Progenitor cell of endocrine pancreas (in vitro differentiated cells): ENCODE measurements at places on chromosomes 4 and X. TPM values are rescaled to one million over a fixed set of nuclear protein-coding genes. Genes with fewer than 3 reads are reported as not detected.

GRCh38 chr4:124055896-124056295 lies 656.6 kb downstream of the ANKRD50 start:
- no peak overlapping the region for H3K27ac ChIP-seq
- no peaks in the 10 kb centered on the region for H3K4me1 ChIP-seq
- H3K27me3 ChIP-seq: no peaks in the 10 kb centered on the region
- no peak for DNase-seq

Gene COL4A5
- 276 and 291 TPM in 2 replicates for total RNA-seq

DNA sequence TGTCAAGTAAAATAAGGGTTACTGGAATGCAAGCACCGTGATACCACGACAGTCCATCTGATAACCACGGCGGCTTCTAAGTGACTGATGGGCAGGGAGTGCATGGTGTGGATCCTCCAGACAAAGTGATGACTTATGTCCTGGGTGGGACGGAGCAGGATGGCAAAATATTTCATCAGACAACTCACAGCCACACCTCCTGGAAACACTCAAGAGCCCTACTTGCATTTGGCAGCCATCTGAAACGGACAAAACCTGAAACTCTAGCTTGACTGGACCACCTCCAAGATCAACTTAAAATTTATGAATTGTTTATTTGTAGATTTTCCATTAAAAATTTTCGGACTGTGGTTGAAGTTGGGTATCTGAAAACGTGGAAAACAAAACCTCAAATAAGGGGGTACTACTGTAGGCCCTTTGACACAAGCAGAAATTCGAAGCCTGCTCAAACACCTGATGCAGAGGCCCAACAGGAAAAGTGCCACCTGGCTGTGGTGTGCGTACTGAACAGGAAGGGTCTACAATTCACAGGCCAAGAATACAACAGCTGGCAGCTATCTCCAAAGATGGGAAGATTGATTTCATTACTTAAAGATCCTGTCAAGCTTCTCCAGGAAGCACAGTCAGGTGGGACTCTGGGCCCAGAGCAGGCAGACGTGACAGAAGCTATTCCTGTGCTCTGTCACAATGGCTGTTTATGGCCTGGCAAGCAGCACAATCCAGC lies 26.0 kb downstream of the LRIT3 start:
- no peaks in the 10 kb centered on the region for H3K36me3 ChIP-seq
- H3K4me1 ChIP-seq: peaks cover 5% of the 10 kb centered on the region
- H3K27me3 ChIP-seq: no peaks in the 10 kb centered on the region
- DNase-seq: no peak

Gene EPHA5
- total RNA-seq: 0.04 TPM in 1 of 2 replicates, not detected in the other

DNA sequence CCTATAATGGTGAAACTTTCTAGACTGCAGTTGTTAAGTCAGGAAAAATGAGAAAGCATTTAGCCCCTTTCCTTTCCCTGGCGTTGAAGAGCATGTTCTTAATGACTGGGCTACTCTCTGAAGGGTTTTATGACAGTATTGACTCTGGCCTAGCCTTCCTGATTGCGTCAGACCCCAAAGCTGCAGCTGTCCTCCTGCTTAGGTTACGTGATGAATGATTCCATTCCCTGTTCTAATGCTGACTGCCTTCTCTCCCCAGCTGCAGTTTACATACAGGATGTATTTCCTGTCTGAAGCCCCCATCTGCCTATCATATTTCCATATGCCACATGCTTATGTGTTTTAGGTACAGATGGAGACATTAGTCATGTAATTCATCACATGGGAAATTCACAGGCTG lies 105.8 kb upstream of the EGFL6 start:
- no peaks in the 10 kb centered on the region for H3K27me3 ChIP-seq
- peaks cover 1% of the 10 kb centered on the region for H3K36me3 ChIP-seq
- no peak for DNase-seq
- H3K27ac ChIP-seq: no peak overlapping the region
- no peaks in the 10 kb centered on the region for H3K4me1 ChIP-seq

DNA sequence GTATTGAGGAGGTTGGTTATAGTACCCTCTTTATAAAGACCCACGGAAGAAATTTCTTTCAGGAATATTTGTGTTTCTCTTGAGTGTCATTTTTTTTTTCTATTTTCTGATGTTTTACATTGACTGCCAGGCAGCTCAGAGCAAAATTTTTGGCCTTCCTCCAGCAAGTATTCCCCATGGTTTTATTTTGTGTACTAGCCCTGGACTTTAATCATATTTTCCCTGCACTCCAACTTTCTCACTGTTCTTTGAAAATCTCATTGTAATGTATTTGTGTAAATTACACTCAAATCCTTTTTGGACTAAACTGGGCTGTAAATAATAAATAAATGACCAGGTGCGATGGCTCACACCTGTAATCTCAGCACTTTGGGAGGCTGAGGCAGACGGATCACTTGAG lies 45.6 kb upstream of the USP46 start:
- peaks cover 6% of the 10 kb centered on the region for H3K27me3 ChIP-seq
- no peak for DNase-seq
- H3K4me3 ChIP-seq: no peak overlapping the region
- H3K4me1 ChIP-seq: peaks cover 1% of the 10 kb centered on the region
- H3K27ac ChIP-seq: no peak overlapping the region

- H3K27ac ChIP-seq: peak overlapping the region; percentile 27
- no peak overlapping the region for H3K4me3 ChIP-seq
- no peak for DNase-seq
- peaks cover 13% of the 10 kb centered on the region for H3K36me3 ChIP-seq
- H3K4me1 ChIP-seq: peaks cover 15% of the 10 kb centered on the region
- H3K27me3 ChIP-seq: no peaks in the 10 kb centered on the region
These were observed 17.6 kb downstream of the USP53 start for GRCh38 chr4:119229908-119230687.

DNA sequence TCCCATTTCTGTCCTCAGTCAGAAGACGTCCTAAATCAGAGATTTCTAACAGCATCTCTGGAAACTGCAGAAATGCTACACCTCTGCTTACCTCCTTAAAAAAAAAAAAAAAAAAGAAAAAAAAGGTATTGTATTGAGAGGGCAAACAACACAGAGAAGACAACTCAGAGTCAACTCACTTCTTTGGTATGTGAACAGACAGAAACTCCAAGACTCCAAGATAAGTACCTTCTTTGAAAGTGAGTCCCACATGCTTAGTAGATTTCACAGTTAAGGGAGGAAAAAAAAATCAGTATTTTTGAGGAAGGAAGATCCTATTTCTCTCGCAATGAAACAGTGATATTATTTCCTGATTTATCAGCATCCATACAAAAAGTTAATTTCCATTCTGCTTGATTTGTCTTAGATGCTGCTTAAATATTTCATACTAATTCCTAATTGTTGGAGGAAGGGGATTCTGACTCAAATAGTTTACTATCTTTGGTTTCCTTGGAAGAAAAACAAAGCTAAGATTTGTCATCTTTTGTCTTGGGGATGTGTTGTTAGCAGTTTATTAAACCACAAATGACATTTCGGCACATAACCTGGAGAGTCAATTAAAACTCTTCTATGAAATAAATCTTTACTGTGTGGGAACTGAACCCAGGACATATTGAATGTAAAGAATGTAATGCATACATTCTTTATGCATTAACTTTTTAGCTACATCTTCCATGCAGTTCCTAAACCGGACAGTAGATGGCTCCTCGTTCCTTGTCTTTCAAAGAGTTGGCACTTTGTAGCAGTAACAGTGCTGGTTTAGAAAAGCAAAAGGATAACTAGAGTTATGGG lies 4.7 kb downstream of the RASGEF1B start:
- H3K27me3 ChIP-seq: no peaks in the 10 kb centered on the region
- no peak overlapping the region for H3K27ac ChIP-seq
- no peaks in the 10 kb centered on the region for H3K36me3 ChIP-seq
- DNase-seq: peak; percentile 44
- no peak overlapping the region for H3K4me3 ChIP-seq
- H3K4me1 ChIP-seq: peaks cover 43% of the 10 kb centered on the region

Gene CCDC158
- not detected in 2 replicates for total RNA-seq

DNA sequence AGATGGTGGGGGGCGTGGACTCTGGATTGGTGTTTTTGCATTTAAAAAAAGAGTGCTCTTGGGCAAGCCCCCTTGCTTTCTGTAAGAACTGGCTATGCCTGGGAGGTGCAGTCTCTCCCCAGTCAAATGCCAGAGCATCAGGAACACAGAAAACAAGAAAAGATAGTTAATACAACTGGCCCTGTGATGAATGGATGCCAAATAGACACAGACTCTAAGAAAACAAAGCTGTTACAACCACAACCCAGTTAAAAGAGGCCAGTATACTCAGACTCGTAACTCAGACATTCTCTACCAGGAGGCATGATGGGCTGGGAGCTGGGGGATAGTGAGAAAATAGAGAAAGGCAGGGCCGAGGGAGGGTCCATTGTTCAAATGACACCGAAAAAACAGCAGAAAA lies 32.5 kb upstream of the C1QTNF7 start:
- H3K36me3 ChIP-seq: no peaks in the 10 kb centered on the region
- no peak overlapping the region for H3K27ac ChIP-seq
- H3K4me1 ChIP-seq: no peaks in the 10 kb centered on the region
- no peak for DNase-seq

- DNase-seq: no peak
- no peaks in the 10 kb centered on the region for H3K27me3 ChIP-seq
- peaks cover 3% of the 10 kb centered on the region for H3K4me1 ChIP-seq
These were observed 108.8 kb downstream of the GPR143 start for GRCh38 chrX:9656871-9657270.

GRCh38 chr4:75834772-75835154 lies 67.5 kb downstream of the PPEF2 start:
- no peaks in the 10 kb centered on the region for H3K27me3 ChIP-seq
- H3K27ac ChIP-seq: no peak overlapping the region
- H3K36me3 ChIP-seq: no peaks in the 10 kb centered on the region
- no peaks in the 10 kb centered on the region for H3K4me1 ChIP-seq
- H3K4me3 ChIP-seq: no peak overlapping the region

Gene MGST2
- 62.5 and 66.1 TPM in 2 replicates for total RNA-seq

Gene KDR
- total RNA-seq: 0.22 and 0.33 TPM in 2 replicates

GRCh38 chr4:126697748-126698147 lies 935.0 kb upstream of the INTU start:
- H3K27ac ChIP-seq: no peak overlapping the region
- H3K4me1 ChIP-seq: no peaks in the 10 kb centered on the region
- no peaks in the 10 kb centered on the region for H3K36me3 ChIP-seq

DNA sequence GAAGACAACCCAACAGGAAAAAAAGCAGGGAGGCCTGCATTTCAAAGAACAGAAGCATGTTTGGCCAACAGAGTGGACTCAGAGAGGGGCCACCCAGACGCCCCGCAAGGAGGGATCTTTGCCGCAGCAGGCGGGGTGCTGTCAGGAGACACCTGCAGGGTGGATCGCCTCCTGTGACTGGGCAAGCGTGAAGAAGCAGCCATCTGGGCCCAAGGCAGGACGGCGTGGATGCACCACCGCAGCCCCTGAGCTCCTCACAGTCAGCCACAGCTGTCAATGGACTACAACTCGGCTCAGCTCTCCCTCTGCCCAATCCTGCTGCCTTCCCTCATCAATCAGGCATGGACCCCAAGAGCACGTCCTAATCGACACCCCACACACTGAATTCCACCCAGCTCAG lies 32.0 kb upstream of the MAN2B2 start:
- peaks cover 37% of the 10 kb centered on the region for H3K27me3 ChIP-seq
- H3K4me3 ChIP-seq: no peak overlapping the region
- H3K36me3 ChIP-seq: no peaks in the 10 kb centered on the region
- DNase-seq: no peak

Gene SHROOM4
- 5.7 and 6.6 TPM in 2 replicates for total RNA-seq

DNA sequence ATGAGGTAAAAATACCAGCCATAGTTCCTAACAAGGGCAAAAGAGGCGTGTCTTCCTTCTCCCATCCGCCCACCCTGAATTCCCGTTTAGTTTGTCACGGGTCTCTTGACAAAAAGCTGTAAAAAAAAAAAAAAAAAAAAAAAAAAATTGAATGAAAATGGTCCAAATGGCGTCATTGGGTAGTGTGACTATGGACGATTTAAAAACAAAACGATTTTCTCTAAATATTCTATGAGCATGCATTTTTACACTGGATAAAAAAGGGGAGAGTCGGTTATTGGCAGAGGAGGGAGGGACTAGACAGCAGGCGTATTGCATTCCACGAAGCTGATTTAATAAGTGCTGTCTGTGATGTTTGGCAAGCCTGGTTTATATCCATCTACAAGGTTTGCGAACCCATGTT lies at the start of gene FAM133A:
Gene FAM133A (plus strand): TSS at position 338 of the 403 bp plus-strand sequence. CDS start 35,214 bp downstream, outside the sequence.
- no peaks in the 10 kb centered on the region for H3K36me3 ChIP-seq
- peaks cover 15% of the 10 kb centered on the region for H3K27me3 ChIP-seq
- peak within 1 kb of the TSS; percentile 98 for H3K27ac ChIP-seq
- peaks cover 8% of the 10 kb centered on the region for H3K4me1 ChIP-seq
- H3K4me3 ChIP-seq: peak within 1 kb of the TSS; percentile 100

- DNase-seq: no peak
- H3K27ac ChIP-seq: no peak overlapping the region
- H3K4me1 ChIP-seq: peaks cover 1% of the 10 kb centered on the region
- peaks cover 81% of the 10 kb centered on the region for H3K27me3 ChIP-seq
- H3K36me3 ChIP-seq: peaks cover 1% of the 10 kb centered on the region
- no peak overlapping the region for H3K4me3 ChIP-seq
These were observed 17.7 kb upstream of the ZIC3 start for GRCh38 chrX:137548261-137548660.

GRCh38 chr4:15003891-15004738 lies 1.8 kb downstream of the CPEB2 start:
- DNase-seq: peak; percentile 36
- H3K4me3 ChIP-seq: peak overlapping the region; percentile 83
- H3K27ac ChIP-seq: no peak overlapping the region
- H3K4me1 ChIP-seq: peaks cover 11% of the 10 kb centered on the region

- no peak for DNase-seq
- H3K27me3 ChIP-seq: peaks cover 17% of the 10 kb centered on the region
- H3K27ac ChIP-seq: no peak overlapping the region
- no peaks in the 10 kb centered on the region for H3K36me3 ChIP-seq
These were observed 179.7 kb upstream of the PSAPL1 start for GRCh38 chr4:7614350-7614949.

DNA sequence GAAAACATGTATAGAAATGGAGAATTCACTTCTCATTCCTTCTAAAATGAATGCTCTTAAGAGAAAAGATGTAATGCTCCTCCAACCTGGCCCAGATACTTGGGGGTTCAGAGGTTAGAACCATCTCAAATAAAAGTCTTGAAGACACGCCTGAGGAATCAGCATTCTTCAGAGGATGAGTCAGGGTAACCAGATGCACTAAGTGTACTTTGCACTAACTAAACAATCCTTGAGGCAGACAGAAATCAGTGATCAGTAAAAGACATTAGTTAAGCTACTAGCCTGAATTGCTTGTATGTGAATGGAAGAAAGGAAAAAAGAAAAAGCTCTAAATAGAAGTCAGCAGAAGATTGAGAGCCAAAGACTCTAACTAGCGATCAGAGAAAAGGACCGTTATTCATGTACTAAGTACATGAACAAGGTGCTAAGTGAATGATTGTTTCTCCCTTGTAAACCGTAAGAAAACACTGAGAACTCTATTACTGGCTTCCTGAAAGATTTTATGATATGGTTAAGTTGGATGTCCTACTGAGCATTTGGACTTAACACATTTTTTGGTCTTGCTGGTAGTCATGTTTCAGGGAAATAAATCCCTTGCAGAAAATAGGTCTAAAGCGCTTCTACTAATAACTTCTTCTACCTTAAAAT lies 738.3 kb downstream of the STPG2 start:
- H3K36me3 ChIP-seq: no peaks in the 10 kb centered on the region
- DNase-seq: no peak
- H3K27me3 ChIP-seq: no peaks in the 10 kb centered on the region
- peaks cover 2% of the 10 kb centered on the region for H3K4me1 ChIP-seq

Gene IL3RA
- total RNA-seq: not detected in 2 replicates

Gene GPRASP2
- 10.0 and 11.4 TPM in 2 replicates for total RNA-seq

- no peaks in the 10 kb centered on the region for H3K27me3 ChIP-seq
- no peaks in the 10 kb centered on the region for H3K36me3 ChIP-seq
- H3K4me1 ChIP-seq: no peaks in the 10 kb centered on the region
These were observed 337.3 kb upstream of the DIPK2B start for GRCh38 chrX:45537936-45538335.
